ENCODE measurements at places on chromosomes 7 and 10.

DNA sequence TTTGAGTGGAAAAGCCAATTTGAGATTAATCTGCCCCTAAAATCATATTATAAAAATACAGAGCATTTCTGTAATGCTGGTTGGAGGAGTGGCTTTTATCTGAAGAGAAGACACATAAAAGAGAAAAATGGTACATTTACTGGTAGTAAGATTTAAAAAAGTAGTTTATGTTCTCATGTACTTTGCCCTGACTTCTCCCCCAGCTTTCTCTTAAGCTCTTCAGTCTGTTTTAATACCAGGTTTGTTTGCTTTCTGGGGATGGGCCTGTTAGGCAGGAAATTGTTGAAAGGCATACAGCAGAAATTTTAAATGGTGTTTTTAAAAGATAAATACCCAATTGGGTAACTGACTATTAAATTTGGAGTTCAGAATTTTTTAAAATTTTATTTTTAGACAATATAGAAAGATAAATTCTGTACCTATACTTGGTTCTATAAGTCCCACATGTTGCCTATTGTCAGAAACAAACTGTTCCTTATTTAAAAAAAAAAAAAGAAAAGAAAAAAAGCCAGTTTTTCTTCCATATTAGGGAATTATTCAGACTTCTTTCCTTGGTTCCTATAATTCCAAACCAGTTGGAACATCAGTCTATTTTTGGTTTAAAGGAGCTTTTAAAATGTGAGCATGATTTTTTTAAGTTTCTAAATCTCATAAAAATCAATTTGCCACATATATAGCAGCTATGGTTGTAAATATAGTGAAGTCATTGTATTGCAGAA is 136.6 kb downstream of the ARID5B start:
- no peak for DNase-seq

DNA sequence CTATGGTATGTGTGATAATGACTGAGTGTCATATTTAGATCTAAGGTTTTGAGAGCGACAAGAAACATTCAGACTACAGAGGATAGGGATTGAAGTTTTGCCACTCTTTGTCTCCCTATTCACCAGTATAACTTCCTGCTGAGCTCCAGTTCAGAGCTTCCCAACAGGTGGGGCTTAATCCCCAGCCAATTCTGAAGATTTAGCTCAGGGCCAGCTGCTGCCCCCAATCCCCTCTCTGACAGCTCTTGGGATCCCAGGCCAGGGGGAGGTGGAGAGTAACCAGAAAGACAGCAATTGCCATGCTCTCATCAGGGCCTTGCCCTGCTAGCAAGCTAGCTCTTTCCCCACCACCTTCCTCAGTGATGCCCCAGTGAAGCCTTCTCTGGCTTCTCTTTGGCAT is 57.8 kb downstream of the TRIL start:
- no peak for DNase-seq

DNA sequence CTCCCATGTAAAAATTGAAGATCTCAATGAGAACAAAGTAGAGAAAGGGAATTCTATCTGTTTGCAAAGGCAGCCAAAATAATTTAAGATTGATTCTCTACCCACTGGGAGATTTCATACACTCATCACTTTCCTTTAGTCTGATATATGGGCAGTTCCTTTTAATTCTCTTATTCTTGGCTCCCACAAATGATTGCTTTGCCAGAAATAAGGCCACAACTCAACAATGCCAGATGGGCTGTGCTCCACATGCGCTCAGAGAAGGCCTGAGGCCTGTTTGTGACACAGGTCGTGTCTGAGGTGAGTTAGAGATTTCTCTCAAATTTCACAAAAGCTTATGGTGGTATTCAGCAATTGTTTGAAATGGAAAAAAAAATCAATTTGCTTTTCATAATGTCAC is 501.9 kb upstream of the SEMA3D start:
- no peak for DNase-seq

- DNase-seq, result no peak
Observed at GRCh38 chr7:76515999-76516443, 5.7 kb downstream of the UPK3B start.

All from stimulated activated CD4-positive, alpha-beta T cell treated with anti-CD3 and anti-CD28 coated beads, Interleukin-1b, Interleukin-23, amount 100 ng/mL, for 48 hours (primary cell).